ENCODE measurements at places on chromosomes 1 and 21.

GRCh38 chr1:11731691-11732283 is 4.1 kb upstream of the AGTRAP start:
- DNase-seq = peak; percentile 84

DNA sequence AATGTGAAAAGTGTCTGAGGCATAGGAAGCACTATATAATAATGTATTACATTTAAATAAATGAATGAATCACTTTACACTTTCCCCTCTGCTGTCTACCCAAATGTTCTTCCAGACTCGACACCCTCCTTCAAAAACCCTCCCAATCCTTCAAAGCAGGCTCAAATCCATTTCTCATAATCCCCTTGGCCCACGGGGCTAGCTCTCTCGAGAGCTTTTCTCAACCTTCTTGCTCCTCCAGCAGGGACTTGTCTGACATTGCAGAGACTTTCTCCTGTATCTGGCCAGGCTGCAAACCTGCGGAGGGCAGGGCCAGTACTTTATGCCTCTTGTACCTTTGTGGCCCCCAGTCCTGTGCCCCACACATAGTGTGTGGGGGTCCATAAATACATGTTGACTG is 14.1 kb upstream of the CNTN2 start:
- DNase-seq = no peak

- no peak for DNase-seq
Observed at GRCh38 chr1:62832276-62832675, 48.3 kb downstream of the ATG4C start.

DNA sequence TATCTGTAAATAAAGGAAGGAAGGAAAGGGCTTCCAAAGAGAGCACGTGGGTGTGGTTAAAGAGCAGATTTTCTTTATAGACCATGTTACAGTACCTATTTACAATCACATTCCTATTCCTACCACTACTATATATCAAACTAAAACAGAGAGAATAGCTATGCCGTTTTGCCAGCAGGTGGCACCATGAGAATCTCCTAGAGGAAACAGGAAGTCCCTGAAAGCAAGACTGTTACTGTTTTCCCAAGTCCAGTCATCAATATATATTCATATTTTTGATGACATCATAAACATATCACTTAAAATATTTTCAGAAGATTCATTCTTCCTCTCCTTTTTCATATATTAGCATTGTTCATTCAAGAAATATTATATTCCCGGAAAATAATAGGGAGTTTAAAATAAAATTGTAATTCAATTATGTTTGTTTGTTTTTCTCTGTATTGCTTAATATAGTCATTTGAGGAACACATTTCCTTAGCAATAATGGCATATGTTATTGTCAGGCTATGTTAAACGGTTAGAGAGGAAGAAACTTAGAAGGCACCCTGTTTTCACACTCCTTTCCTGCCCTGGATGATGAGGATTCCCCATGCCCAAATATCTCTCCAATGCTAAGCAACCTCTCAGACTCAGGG is 6.6 kb downstream of the CCDC190 start:
- peak; percentile 83 for DNase-seq

- no peak for DNase-seq
Observed at GRCh38 chr1:71324671-71325267, 243.9 kb upstream of the ZRANB2 start.

DNA sequence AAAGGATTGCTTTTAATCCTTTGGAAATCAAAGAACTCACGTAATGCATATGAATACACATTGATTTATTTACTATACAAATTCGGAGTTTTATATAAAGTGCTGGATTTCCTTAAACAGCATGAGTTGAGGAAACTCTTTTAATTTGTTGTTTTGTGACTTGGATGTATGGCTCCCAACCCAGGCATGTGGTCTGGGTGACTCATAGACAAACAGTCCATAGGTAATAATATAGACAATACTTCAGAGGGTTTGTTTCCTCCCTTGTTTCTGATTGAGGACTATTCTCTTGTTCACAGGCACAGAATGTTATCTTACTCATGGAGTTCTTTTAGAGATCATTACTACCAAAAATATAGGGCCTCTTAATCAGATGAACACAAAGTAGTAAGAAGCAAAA is 43.8 kb downstream of the XPR1 start:
- DNase-seq = no peak

DNA sequence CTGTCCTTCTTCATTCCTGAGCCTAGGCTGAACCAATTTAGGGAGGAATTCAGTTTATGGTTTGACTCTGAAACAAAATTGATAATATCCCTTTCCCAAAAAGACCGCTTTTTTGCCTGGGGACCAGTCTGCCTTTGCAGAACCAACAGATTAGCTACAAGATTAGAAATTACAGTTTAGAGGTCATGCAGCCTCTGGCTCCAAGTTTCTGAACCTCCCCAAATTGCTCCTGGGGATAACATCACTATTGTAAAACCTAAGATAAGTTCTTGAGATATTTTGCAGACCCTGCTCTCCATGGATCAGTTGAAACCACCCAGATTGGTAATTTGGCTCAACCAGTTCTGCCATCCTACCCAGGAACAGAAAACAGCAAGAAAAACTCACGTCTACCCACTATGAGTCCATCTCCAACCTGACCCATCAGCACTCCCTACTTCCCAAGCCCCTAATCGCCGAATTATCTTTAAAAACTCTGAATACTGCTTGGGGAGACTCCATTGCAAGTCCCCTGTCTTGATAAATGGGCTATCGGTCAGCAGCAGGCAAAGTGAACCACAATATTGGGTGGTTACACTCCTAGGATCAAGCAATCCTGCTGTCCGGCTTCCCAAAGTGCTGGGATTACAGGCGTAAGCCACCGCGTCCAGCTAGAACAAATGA is 605 bp upstream of the RABGGTB start:
- DNase-seq = no peak

DNA sequence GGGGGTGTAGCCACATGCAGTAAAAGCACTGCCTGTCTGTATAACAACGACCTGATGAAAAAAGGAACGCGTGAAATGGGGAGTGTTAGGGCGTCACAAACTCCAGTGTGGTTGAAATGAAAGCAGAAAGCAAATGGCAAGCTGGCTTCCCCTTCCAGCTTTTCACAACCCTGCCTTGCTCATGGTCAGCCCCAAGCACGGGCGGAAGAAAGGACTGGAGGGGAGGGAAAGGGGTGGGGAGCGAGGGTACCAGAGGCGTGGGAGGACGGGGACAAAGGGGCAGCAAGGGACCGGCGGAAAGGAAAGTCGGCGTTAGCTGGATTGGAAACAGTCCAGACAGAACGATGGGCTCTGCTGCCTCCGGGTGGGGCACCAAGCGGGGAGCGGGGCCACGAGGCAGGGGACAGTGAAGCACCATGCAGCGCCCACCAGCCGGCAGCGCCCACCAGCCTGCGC is 9.6 kb downstream of the VPS26C start:
- DNase-seq = peak; percentile 30

DNA sequence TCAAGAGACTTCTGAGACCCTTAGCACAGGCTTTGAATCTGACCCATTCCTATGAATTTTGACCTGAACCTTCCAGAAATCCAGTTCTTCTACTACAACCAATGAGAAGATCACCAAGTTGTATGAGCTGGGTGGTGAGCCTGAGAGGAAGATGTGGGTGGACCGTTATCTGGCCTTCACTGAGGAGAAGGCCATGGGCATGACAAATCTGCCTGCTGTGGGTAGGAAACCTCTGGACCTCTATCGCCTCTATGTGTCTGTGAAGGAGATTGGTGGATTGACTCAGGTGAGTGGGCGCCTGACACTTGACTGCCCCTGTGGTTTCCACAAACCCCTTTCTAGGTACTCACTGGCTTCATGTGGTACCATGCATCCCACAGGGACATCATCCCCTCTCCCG is 20.0 kb upstream of the PIGV start:
- no peak for DNase-seq

- DNase-seq = no peak
Observed at GRCh38 chr1:176838276-176838995, 326.1 kb downstream of the ASTN1 start.

DNA sequence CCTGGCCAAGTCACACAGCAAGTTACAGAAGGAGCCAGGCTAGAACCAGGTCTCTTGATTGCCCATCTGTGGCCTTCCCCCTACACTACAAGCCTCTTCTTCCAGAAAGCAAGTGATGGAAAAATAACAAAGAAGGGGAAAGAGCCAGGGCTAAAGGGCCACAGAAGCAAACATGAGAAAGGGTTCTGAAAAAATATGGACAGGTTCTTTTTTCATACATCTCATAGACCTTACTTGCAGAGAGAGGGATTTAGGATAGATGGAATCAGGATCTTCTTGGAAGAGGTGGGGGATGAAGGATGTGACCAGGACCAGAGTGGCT is 3.2 kb downstream of the RHBG start:
- peak; percentile 26 for DNase-seq

- DNase-seq = peak; percentile 22
Observed at GRCh38 chr1:151881479-151881878, 27.8 kb downstream of the THEM4 start.

DNA sequence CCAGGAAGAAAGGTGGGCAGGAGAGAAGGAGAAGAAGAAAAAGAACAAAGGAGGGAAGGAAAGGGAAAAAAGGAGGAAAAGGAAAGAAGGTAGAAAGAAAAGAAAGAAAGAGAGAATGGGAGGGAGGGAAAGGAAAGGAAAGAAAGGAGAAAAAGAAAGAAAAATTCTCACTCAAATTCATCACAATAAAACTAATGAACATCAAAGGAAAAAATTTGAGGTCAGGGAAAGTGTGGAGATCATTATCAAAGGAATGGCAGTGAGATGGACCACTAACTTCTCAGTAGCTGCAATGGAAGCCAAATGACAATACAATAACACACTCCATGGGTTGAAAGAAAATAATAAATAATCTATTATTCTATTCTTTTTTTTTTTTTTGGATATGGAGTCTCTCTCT is 48.0 kb upstream of the JAK1 start:
- no peak for DNase-seq

DNA sequence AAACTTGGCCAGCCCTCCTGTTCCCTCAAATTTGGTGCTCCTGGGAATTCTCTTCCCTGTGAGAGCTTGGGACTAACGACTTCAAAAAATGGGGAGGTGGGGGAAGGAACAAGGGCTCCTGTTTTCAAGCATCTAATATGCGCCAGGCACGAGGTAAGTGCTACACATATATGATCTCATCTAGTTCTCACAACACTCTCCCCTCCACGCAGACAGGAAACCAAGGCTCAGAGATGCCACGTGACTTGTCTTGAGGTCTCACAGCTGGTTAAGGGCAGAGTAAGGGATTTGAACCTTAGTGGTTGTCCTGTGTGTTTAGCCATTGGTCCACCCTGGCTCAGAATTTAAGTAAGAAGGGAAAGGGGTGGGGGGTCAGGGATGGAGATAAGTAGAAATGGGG is 125.9 kb downstream of the DMRTB1 start:
- no peak for DNase-seq

GRCh38 chr1:66375125-66375524 is 158.8 kb upstream of the SGIP1 start:
- no peak for DNase-seq

- DNase-seq = peak; percentile 87
Observed at GRCh38 chr1:84776639-84777038, 86.4 kb upstream of the SSX2IP start.

DNA sequence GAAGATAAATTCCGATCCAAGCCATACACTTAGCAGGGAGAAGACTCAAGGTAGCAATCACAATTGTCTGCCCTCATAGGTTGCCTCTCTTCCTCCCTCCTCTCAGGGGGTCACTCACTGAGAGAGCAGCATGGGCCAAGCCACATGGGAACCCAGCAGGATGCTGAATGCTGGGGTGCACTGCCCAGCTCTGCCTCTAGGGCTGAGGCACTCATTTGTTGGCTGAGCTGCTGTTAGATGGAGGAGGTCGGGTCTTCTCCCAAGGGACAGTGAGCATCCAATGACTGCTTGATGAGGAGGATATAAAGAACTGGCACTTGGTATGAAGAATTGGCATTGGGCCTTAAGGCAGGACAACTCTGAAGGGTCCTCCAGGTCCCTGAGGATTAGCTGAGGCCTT is 418.8 kb downstream of the SIPA1L2 start:
- DNase-seq = no peak

DNA sequence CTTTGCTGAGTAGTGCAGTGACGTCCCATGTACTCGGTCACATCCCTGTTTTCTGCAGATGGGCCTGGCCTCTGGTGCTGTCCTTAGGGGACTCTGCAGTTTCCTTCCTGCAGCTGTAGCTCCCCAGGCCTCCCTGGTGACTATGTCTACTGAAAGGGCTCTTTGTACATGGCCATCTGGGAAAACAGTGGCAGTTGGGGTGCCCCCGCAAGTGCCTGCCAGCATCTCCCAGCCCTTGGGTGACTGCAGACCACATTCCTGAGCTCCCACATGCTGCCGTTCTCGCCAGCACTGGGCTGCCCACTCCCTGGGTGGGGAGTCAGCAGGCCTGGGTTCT is 37.5 kb upstream of the KCNA10 start:
- DNase-seq = peak; percentile 4
